Large intestine (tissue), 12 donors: ENCODE measurements at places on chromosomes 1 and 21. TPM values are rescaled to one million over a fixed set of nuclear protein-coding genes. Genes with fewer than 3 reads are reported as not detected.

DNA sequence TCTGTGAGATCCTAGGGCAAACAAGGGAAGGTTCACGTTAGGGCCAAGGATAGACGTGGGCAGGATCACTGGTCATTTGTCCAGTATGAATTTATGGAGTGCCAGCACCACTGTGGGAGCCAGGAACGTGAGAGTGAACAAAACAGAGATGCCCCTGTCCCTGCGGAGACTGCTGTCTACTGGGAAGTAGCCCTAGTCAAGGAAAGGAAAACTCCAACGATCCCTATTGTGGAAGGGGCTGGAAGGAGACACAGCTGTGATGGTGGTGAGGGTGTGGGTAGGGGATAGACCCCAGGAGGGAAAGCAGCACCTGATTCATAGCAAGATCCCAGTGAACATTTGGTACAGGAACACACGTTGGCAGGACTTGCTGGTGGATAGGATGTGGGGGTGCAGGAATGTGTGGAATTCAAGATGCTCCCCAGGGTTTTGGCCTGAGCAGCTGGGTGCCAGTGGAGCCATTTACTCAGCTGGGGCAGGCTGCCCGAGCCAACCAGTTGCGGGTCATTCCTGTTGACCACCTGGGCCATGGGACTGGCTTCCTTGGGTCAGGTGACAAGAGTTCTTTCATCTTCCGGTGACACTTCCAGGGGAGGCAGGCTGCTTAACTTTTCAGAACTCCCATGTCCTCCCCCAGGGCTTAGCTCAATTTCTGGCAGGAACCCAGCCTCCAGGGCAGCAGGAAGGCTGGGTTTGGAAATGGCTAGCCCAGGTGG lies 1.2 kb upstream of the ATP13A2 start:
- H3K27ac ChIP-seq = no peak overlapping the region
- H3K27me3 ChIP-seq = no peaks in the 10 kb centered on the region
- H3K4me1 ChIP-seq = peaks cover 12% of the 10 kb centered on the region
- H3K4me3 ChIP-seq = no peak overlapping the region
- no peak for DNase-seq

GRCh38 chr1:23718482-23718881 lies 24.8 kb upstream of the ELOA start:
- no peak overlapping the region for H3K27ac ChIP-seq
- H3K36me3 ChIP-seq = no peaks in the 10 kb centered on the region
- H3K4me1 ChIP-seq = no peaks in the 10 kb centered on the region
- H3K27me3 ChIP-seq = no peaks in the 10 kb centered on the region
- no peak overlapping the region for H3K4me3 ChIP-seq
- no peak for DNase-seq

GRCh38 chr21:37363936-37364335 lies 2.6 kb upstream of the DYRK1A start:
- no peak overlapping the region for H3K27ac ChIP-seq
- H3K36me3 ChIP-seq = no peaks in the 10 kb centered on the region
- H3K27me3 ChIP-seq = no peaks in the 10 kb centered on the region
- H3K4me1 ChIP-seq = no peaks in the 10 kb centered on the region

DNA sequence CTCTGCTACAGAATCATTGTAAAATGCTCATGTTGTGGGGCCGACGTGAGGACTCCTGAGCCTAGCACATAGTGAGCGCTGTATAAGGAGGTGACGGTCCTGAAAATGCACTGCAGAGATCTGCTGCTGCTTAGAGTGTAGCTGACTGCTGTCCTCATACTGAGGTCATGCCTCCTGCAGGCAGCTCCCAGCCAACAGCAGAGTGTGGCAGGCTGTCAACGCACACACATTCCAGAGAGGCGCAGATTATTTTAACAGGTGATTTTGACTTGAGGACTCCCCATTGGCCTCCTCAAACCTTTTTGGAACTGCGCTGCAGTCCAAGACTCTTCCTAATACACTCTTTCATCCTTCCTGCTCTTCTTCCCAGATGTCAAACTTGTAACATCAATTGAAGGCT lies 119.8 kb upstream of the KCNJ6 start:
- H3K27me3 ChIP-seq = no peaks in the 10 kb centered on the region
- no peaks in the 10 kb centered on the region for H3K36me3 ChIP-seq
- H3K4me1 ChIP-seq = no peaks in the 10 kb centered on the region
- no peak overlapping the region for H3K27ac ChIP-seq

DNA sequence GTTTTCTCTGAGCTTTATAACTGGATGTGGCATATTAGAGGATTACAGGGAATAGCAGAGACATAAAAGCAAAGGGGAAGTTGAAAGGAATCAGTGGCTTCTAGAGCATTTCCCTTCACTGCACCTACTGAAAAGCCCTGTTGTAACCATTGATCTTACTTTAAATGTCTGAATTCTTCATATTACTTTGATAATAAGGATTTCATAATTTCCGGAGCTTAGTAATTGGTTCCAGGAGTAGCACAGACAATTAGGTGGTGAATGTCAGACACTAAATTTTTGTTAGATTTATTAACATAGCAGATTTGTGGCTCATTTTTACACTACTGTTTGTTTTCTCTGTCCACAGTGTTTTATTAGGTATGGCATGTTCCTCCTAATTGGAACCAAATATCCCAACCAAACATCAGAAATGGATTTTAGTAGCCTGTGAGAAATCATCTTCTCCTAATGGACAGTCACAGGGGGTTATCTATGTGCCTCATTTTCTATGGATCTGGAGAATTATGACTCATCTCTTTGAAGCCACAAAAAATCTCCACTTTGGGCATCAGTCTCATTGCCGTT lies 100.5 kb downstream of the GIPC2 start:
- peaks cover 10% of the 10 kb centered on the region for H3K4me1 ChIP-seq
- H3K36me3 ChIP-seq = peaks cover 3% of the 10 kb centered on the region
- no peak for DNase-seq

DNA sequence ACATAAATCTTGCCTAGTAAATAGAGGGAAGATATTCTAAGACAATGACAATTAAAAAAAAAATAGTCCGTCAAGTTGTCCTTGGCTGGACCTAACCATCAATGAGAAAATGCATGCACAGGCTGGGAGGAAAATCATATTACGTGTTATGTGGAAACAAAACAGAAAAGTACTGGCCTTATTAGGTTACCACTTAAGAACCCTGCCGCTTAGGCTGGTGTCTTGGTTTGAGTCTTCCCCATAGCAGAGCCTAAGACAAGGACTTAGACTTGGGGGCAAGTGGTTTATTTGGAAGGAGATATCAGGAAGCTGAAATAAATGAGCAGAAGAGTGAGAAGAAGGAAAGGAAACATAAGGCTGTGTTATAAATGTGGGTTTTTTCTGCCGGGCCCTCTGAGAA lies 186.4 kb downstream of the MRPL39 start:
- H3K27me3 ChIP-seq = no peaks in the 10 kb centered on the region
- no peak for DNase-seq
- H3K4me1 ChIP-seq = no peaks in the 10 kb centered on the region
- H3K36me3 ChIP-seq = no peaks in the 10 kb centered on the region
- no peak overlapping the region for H3K4me3 ChIP-seq

DNA sequence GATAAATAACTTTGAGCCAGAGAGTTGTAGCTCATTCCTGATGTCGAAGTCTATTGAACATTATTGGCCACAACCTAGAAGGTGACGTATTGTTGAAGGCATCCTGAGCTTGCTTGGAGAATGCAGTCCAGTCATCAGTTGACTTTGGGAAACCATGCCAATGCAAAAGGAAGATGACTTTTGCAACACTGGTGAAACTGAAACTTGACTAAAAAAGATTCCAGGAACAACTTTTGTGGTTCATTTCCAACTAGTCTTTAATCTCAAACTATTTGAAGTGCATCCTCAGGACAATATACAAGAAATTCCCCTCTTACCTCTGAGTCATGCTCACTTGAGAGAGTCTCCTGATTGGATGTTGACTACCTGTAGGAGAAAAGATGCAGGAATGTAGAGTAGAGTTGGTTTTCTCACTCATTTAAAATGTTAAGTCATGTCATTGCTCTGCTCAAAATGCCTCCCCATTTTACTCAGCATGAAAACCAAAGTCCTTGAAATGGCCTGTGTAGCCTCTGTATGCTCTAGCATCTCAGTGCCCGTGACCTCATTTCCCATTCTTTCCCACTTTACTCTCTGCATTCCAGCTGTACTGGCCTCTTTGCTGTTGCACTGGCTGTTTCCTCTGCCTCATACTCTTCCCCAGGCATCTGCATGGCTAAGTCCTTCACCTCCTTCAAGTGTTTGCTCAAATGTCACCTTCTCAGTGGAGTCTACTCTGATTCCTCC lies 24.4 kb upstream of the LEPR start:
- H3K4me3 ChIP-seq = no peak overlapping the region
- no peak overlapping the region for H3K27ac ChIP-seq
- no peaks in the 10 kb centered on the region for H3K4me1 ChIP-seq
- DNase-seq = no peak

DNA sequence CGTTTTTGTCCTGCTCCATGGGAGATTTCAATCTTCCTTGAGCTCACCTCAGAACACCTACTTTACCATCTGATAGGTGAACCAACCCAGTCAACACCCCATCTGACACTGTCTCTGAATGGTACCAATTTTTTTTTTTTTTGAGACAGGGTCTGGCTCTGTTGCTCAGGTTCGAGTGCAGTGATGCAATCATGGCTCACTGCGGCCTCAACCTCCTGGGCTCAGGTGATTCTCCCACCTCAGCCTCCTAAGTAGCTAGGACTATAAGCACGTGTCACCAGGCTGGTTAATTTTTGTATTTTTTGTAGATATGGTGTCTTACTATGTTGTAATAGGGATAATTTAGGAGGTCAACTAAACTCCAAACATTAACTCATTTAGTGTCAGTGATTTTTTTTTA lies 36.3 kb downstream of the SPRTN start:
- H3K4me1 ChIP-seq = no peaks in the 10 kb centered on the region
- H3K36me3 ChIP-seq = peaks cover 10% of the 10 kb centered on the region
- no peak overlapping the region for H3K4me3 ChIP-seq

DNA sequence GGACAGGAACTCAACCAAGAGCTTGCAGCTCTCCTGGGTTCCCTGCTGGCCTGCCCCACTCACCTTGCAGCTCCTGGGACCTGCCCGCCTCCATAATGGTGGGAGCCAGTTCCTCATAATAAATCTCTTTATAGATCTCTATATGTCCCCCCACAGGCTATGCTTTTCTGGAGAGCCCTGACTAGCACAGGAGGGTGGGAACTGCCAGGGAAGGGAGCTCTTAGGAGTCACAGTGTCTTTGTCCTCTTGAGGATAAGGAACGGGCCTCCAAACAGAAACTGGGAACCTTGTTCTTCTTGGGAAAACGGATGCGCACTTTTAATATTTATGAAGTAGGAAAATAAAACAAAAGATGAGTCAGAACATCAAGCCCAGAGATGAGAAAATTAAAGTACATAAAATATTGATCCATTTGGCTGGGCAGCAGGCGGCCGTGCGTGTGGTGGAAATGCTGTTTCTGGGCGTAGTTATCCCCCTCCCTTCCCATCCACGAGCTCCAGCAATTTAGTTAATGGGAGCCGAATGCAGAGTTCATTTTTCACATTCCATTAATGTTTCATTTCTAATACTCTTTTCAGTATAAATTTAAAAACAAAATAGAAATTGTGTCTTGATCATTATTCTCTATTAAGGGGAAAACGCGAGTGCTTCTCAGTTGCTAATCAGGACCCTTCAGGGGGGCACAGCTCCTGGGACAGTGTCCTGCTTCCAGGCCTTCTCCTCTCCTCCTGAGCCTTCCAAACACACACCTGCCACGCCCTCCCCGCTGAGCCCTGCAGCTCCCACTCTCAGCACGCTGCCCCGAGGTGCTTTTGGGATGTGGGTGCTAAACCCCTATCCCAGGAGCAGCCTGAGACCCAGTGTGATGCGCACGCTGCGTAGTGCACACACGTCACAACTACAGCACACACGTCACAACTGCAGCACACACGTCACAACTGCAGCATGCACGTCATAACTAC lies 323.3 kb upstream of the AJAP1 start:
- no peaks in the 10 kb centered on the region for H3K36me3 ChIP-seq
- no peak overlapping the region for H3K27ac ChIP-seq
- no peaks in the 10 kb centered on the region for H3K27me3 ChIP-seq
- DNase-seq = no peak
- no peaks in the 10 kb centered on the region for H3K4me1 ChIP-seq
- H3K4me3 ChIP-seq = no peak overlapping the region

DNA sequence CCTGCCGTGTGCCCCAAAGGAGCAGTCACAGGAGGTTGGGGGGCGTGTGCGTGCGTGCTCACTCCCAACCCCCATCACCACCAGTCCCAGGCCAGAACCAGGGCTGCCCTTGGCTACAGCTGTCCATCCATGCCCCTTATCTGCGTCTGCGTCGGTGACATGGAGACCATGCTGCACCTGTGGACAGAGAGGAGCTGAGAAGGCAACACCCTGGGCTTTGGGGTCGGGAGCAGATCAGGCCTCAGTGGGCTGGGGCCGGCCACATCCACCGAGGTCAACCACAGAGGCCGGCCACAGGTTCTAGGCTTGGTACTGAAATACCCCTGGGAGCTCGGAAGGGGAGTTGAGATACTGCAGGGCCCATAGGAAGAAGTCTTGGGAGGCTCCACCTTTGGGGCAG lies 23.5 kb downstream of the COL6A1 start:
- no peaks in the 10 kb centered on the region for H3K4me1 ChIP-seq
- no peaks in the 10 kb centered on the region for H3K27me3 ChIP-seq
- peaks cover 25% of the 10 kb centered on the region for H3K36me3 ChIP-seq
- no peak overlapping the region for H3K27ac ChIP-seq

DNA sequence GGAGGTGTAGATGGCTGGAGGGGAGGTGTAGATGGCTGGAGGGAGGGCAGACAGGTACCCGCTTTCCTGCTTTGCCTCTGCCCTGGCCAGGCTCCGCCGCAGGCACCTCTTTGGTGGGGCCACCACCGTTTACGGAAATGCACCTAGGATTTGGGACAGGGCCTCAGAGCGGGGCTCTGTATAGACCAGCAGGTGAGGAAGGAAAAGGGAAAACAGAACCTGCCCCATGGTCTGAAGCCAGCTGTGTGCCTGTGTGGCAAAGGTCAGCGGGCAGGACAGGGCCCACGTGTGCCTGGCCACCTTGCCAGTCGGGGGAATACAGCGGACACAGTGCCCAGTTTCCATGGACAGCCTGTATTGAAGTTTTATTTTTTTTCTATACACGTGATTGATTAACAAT lies 12.1 kb upstream of the PTTG1IP start:
- H3K4me1 ChIP-seq = peaks cover 10% of the 10 kb centered on the region
- H3K4me3 ChIP-seq = no peak overlapping the region
- H3K27me3 ChIP-seq = no peaks in the 10 kb centered on the region
- no peak overlapping the region for H3K27ac ChIP-seq

Gene ECM1
- 4.6 TPM for polyA plus RNA-seq

Gene POU3F1
- 0.06 TPM for polyA plus RNA-seq

Gene FOXE3
- polyA plus RNA-seq = 0.09 TPM

Gene TSPAN2
- polyA plus RNA-seq = 14.0 TPM

Gene ABCA4
- polyA plus RNA-seq = 5.3 TPM
